Left ventricle myocardium inferior (tissue), 1 donor: ENCODE measurements at places on chromosomes 16 and 17. TPM values are rescaled to one million over a fixed set of nuclear protein-coding genes. Genes with fewer than 3 reads are reported as not detected.

TMUB2 gene
- 20.9 TPM for total RNA-seq

ZBTB4 gene
- total RNA-seq: 63.4 TPM

RIPOR1 gene
- 79.7 TPM for total RNA-seq

BAHCC1 gene
- total RNA-seq: 7.3 TPM

TLCD3A gene
- total RNA-seq: 1.5 TPM

DNA sequence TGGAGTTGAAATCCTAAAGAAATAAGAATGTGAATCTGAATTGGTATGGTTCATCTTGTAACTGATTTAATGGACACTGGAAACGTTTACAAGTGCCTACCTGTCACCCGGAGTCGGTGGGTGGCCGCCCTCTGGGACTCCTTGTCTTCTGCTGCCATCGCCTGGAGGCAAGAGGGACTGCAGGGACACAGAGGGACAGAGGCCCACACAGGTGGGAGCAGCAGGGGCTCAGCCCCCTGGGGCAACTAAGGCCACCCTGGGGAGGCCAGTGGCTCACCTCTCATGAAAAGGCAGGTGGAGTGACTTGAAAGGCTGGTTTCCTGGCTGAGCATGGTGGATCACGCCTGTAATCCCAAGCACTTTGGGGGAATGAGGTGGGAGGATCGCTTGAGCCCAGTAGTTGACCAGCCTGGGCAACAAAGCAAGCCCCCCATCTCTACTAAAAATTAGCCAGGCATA, 23.2 kb downstream of the TMEM92 start:
- peak; percentile 64 for DNase-seq

- peak; percentile 12 for DNase-seq
These were observed 8.0 kb downstream of the DLG4 start for GRCh38 chr17:7211491-7212273.

- no peak for DNase-seq
These were observed 33.5 kb downstream of the MGAT5B start for GRCh38 chr17:76901542-76902197.
